Neural progenitor cell (in vitro differentiated cells): ENCODE measurements at places on chromosomes 5 and 9.

- no peak for DNase-seq
Observed at GRCh38 chr9:109468927-109469326, 29.2 kb downstream of the PTPN3 start.

- DNase-seq, result no peak
Observed at GRCh38 chr9:4009006-4009511, 290.8 kb downstream of the GLIS3 start.

DNA sequence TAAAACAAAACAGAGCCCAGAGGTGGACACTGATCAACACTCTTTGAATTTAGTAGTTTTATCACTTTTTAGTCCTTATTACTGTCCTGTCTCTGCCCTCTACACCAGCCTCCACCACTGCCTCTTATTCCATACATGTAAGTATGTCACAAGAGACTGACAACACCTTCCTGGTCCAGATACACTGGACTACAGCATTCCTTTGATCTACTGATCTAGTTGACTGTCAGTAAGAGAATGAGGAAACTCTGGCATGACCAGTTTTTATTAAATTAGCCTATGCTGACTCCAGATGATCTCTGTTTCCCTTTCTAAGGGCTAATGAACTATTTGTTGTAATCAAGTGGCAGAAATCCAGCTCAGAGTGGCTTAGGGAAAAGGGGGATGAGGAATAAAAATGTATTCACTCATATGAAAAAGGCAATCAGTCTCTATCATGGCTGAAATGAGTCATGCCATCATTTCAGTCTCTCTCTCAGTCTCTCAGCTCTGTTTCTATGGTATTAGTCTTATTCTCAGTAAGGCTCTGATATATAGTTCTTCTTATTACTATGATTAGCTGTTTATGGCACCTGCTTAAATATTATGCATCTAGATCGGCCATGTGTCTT lies 5.5 kb downstream of the ARHGEF37 start:
- no peak for DNase-seq

- no peak for DNase-seq
Observed at GRCh38 chr5:9344751-9345240, 201.1 kb downstream of the SEMA5A start.

- DNase-seq, result no peak
Observed at GRCh38 chr5:87393331-87393730, 19.4 kb downstream of the CCNH start.

DNA sequence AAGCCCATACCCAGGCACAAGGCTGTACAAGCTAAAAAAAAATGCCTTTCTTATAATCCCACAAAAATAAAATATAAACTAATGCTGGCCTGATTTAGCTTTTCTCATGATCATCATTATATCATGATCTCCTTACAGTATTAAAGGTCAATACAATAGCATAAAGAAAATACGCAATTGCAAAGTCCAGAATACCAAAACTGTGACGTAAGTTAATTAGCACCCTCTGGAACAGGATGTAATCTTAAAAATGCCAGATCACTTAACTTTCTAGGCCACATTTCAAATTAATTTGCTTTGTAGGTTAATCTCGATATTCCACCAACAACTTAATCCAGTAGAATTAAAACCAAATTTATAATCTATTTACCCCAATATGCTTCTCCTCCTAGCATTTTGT lies 444.2 kb upstream of the CYLC2 start:
- DNase-seq, result no peak

- DNase-seq, result no peak
Observed at GRCh38 chr9:116312221-116312620, 158.6 kb downstream of the PAPPA start.

GRCh38 chr9:132146575-132146974 lies 15.3 kb upstream of the NTNG2 start:
- no peak for DNase-seq

DNA sequence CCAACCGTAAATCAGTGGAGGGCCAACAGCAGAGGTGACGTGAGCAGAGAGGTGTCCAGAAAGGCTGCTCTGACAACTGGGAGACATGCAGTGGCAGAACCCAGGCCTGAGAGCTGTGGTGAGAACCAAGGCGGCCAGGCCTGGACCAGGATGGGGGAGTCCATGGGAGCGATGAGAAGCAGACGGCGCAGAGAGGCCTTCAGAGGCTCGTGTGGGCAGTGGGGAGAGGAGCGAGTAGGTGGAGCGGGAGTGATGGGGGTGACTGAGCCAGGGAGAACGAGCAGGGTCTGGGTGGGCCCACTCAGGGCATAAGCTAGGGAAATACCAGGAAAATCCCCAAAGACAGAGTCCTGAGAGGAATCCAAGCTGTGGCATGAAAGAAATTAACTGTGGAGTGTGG lies 7.9 kb upstream of the IL3 start:
- no peak for DNase-seq

DNA sequence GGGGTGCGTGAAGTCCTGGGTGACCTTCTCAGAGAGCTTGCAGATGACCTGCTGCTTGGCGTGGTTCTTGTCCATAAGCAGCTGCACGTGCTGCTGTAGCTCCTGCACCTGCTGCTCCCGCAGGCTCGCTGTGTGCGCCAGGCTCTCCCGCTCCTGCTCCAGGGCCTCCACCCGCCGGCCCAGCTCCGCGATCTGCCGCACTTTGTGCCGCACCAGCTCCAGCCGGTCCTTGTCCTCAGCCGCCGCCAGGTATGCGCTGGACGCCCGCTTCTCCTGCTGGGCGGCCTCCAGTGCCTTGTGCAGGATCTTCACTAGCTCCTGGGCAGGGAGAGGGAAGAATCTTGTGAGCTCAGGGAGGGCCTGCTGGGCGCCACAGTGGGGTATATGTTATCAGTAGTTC lies 28.5 kb upstream of the CORO2A start:
- no peak for DNase-seq

- no peak for DNase-seq
Observed at GRCh38 chr5:55850839-55851674, at the start of gene IL31RA. IL31RA (plus strand) TSS chr5:55851357; CDS start chr5:55851571, 214 bp downstream.

DNA sequence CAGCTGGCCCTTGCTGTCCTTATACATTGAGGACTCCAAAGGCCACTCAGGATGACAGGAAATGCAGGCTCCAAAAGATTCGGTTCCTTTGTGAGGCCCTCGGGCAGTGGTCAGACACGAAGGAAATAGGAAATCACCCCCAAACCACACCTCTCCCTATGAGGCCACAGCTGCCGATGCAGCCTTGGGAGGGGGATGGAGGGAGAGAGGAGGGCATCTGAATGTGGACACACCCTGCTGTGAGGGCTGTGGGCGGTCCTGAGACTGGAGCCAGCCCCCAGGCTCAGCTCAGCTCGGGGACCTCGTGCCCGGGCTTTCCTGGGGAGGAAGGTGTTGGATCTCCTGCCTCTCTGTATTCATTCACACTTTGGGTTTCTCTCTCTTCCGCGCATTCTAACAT lies 2.7 kb upstream of the CLPTM1L start:
- DNase-seq, result no peak

DNA sequence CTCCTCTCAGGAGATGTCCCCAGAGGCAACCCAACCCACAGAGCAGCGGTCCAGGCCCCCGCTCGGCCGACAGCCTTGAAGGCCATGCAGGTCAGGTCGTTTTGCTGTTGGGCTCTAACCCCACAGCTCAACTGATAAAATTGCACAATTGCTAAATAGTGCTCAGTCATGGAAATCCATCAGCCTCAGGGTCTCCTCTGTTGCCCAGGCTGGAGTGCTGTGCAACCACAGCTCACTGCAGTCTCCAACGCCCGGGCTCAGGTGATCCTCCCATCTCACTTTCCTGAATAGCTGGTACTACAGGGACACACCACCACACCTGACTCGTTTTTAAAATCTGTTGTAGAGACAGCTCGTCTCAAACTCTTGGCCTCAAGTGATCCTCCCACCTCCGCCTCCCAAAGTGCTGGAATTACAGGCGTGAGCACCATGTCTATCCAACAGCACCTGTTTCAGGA lies 18.3 kb downstream of the BRD3OS start:
- no peak for DNase-seq

- peak; percentile 75 for DNase-seq
Observed at GRCh38 chr9:98087420-98088354, 31.2 kb downstream of the NANS start.

- DNase-seq, result no peak
Observed at GRCh38 chr9:83027153-83027891, 35.6 kb downstream of the RASEF start.

- DNase-seq, result no peak
Observed at GRCh38 chr9:120917929-120918762, 8.4 kb downstream of the TRAF1 start.

GRCh38 chr9:122263699-122264349 lies 816 bp downstream of the RBM18 start:
- no peak for DNase-seq

DNA sequence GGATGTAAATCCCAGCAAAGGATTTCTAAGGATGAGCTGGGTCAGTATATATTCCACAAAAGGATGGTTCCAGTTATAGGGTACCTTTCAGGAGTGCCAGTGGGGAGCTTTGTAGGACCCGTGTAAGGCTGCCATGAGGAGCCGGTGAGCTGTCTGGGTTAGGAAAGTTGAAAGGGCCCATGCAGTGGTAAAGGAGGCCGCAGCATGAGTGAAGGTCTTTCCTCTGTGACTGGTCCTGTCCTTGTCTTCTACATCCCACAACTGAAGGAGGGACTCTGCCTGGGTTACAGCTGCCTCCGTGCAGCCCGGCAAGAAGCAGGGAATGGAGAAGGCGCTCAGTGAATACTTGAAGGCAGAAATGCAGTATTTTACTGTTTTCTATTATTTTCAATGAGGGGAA lies 58.9 kb downstream of the HSPA4 start:
- no peak for DNase-seq

DNA sequence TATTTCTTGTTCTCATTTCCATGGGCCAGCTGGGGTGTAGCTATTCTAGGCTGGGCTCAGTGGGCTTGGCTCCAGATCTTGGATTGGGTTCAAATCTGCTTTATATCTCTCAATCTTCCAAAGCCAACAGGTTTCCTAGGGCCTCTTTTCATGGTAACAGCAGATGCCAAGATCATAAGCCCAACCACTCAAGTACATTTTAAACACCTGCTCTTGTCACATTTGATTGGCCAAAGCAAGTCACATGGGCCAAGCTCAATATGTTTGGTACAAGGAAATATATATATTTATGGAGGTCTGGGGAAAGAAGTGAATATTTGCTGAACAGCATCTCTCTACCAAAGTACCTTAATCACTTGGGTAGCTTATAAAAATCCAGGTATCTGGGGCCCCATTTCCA lies 49.5 kb downstream of the MRRF start:
- DNase-seq, result no peak

DNA sequence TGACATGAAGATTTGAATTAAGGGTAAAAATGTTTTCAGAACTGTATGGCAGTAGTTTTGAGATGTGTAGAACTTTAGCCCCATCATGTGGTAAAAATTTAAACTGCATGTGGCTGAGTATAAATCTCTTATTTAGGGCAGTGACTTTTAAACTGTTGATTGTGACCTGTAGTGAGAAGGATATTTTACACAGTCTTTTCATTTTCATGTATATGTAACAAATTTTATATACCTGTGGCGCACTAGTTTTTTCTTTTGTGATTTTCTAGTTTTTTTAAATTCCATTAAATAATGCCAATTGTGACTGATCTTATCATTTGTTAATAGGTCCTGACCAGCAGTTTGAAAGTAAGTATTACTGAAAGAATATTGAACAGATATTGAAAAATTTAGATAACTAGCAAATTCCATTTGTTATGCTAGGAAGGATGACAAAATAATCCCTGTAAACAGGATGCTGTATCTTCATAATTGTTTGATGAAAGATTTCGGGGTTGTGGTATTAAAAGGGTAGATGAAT lies 47.2 kb downstream of the GPBP1 start:
- peak; percentile 51 for DNase-seq

- DNase-seq, result no peak
Observed at GRCh38 chr9:77907585-77907984, 124.0 kb downstream of the GNAQ start.

- no peak for DNase-seq
Observed at GRCh38 chr9:19619221-19619620, 169.6 kb downstream of the SLC24A2 start.

DNA sequence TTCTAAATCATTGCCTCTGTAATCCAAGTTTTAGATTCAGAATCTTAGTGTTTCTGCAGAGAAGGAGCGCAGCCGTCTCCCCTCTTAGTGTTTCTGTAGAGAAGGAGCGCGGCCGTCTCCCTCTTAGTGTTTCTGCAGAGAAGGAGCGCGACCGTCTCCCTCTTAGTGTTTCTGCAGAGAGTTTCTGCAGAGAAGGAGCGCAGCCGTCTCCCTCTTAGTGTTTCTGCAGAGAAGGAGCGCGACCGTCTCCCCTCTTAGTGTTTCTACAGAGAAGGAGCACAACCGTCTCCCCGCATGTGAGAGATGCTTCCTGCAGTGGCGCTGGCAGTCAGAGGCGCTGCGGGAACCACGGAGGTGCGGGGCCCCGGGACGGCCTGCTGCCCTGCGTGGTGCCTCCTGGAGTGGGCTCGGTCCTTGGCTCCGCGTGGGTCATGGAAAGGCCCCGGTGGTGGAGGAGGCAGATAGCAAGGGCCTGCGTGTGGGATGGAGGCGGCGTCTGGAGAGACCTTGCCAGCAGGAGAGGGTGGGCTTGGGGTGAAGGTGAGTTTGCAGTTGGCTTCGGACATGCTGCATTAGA lies 10.9 kb downstream of the CEP72 start:
- DNase-seq, result no peak

DNA sequence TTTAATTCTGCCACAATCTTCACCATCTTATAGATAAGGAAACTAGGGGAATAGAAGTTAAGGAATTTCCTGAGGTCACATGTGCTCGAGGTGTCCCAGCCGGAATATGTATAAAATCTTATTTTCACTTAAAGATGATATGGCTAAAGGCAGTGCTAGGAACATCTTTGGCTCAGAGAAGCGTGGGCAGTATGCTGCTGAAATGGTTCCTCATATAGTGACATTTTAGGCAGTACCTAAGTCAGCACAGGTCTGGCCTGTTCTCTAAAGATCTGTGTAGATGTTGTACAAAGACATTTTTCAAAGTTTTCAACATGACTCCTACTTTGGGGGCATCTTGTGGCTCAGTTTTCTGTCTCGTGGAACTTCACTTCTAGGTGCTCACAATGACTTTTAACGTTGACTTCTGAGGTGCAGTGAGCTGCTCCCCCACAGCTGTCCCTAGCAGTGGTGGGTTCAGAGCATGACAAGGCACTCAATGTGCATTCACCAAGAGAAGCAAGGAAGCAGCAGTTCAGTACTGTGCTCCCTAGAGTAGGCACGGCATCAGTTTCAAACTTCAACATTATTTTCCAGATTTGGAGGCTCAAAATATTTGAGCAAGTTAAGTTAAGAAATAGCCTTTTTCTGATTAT lies 40.3 kb downstream of the TNFAIP8 start:
- DNase-seq, result no peak

GRCh38 chr9:115999498-115999897 lies 154.1 kb upstream of the PAPPA start:
- no peak for DNase-seq

GRCh38 chr5:127223256-127223974 lies 67.2 kb upstream of the MEGF10 start:
- no peak for DNase-seq

- no peak for DNase-seq
Observed at GRCh38 chr5:135591277-135591676, 12.5 kb upstream of the CXCL14 start.

GRCh38 chr9:14097666-14098415 lies 216.1 kb downstream of the NFIB start:
- no peak for DNase-seq
